GM10248 (cell line): ENCODE measurements at places on chromosomes 1 and 21.

GRCh38 chr1:23742670-23743286 is 493 bp upstream of the ELOA start:
- DNase-seq = no peak

GRCh38 chr1:112312879-112313278 is 83.1 kb upstream of the CTTNBP2NL start:
- DNase-seq = no peak

GRCh38 chr1:225738763-225739162 is 38.9 kb upstream of the SRP9 start:
- no peak for DNase-seq

DNA sequence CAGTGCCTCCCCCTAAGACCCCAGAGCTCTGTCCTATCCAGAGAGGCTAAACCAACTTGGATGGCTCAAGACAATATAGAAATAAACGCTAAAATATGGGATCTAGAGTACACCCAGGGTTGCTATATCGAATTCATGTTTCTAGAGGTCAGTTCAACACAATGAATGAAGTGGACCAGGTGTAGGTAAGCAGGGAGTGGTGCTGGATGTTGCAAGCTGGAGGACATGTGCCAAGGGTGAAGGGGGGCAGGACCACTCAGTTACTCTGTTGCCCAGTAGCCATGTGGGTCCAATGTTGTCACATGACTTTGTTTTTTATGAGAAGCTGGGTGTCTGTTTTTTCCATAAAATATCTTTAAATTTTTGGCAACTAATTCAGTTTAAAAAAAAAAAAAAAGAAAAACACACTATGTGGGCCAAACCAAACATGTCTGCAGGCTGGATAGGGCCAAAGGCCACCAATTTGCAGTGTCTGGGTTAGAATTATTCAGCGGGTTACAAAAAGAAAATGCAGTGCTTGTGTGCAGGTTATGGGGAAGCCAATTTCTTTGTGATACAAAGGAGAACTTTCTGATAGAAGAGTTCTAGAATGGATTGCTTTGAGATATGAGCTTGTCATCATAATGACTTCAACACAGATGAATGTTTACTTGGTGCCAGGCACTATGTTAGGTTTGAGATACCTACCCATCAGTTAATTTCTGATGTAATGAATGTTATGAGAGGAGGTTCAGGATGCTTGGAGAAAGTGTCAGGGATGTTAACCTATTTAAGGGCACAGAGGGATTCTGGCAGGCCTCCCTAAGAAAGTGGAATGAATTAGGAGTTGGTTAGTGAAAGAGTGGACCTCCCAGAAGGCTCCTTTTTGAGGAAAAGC is 8.9 kb downstream of the CACHD1 start:
- DNase-seq = no peak

DNA sequence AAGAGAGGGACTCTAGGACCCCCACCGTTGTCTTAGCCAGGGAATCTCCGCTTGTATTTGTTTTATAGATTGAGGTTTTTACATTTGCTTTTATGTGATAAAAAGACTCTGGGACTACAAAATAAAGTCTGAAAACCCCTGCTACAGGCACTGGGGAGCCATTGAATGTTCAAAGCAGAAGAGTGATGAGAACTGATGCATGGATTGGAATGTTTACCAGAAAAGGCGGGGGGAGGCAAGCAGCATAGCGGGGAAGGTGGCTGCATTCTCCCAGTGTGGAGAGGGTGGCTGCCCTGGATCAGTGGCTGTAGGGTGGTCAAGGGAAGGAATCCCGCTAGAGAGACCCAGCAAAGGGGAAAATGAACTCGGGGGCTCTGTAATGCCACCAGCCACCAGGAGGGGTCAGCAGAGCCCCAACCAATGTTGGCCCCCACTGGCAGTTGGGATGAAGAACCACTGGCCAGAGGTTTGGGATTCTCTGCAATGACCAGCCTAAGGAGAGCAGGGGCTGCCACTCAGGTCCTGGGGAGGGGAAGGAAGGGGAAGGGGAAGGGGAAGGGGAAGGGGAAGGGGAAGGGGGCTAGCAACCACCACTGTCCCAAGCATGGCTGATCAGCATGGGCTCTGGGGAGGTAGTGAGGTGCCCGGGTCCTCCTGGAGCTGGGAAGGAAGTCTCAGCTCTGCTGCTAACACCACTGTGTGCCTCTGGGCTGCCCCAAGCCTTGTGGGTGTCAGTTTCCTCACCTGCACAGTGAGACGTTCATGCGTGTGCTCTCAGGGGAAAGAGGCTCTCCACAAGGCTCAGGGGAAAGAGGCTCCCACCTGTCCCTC is 19.2 kb upstream of the PEF1 start:
- DNase-seq = peak; percentile 86

DNA sequence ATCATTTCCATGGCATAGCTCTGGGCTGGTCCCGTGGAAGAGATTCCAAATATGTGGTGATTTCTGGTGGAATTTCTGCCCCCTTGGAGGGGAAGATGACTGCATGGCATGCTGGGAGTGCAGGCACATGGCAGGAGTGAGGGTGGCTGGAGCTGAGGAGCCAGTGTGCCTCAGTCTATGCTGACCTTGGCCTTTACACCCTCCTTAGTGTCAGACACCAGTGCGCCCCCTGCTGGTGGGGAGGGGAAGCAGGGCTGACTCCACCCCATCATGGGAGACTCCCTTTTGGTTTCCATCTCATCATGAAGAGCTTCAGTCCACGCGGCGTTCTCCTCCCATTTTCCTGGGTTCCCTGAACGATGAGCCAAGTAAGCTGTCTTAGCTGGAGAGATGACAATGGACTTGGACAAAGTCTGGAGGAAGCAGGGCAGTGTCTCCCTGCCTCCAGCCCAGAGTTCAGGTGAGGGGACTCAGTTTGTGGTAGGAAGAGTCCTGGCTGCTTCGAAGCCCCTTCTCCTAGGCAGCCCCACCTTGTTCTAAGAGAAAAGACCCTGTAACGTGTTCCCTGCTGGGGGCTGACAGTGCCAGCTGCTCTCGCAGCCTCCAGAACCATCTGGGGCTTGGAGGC is 10.3 kb downstream of the ALX3 start:
- peak; percentile 83 for DNase-seq

DNA sequence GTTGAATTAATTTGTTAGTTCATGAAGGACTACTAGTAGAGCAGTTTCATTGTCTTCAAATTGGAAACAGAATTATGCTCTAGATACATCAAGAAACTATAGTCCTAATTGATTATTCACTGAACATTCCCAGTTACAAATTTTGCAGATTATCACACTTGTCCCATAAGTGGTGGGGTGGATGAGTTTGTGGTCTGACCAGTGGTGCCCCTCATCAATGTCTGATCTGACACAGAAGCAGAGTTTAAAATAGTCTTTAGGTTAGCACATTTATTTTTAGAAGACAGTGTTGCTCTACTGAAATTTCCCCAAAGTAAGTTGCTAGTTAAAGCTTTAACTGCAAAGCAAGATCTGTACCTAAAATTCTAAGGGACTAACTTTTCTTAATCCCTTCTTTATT is 42.9 kb downstream of the INKA2 start:
- no peak for DNase-seq
